ENCODE measurements at places on chromosomes 1 and 21.

GRCh38 chr1:71618191-71618590, 537.4 kb upstream of the ZRANB2 start:
- no peak for DNase-seq

GRCh38 chr1:24911651-24912155, 18.4 kb downstream of the RUNX3 start:
- DNase-seq: no peak

DNA sequence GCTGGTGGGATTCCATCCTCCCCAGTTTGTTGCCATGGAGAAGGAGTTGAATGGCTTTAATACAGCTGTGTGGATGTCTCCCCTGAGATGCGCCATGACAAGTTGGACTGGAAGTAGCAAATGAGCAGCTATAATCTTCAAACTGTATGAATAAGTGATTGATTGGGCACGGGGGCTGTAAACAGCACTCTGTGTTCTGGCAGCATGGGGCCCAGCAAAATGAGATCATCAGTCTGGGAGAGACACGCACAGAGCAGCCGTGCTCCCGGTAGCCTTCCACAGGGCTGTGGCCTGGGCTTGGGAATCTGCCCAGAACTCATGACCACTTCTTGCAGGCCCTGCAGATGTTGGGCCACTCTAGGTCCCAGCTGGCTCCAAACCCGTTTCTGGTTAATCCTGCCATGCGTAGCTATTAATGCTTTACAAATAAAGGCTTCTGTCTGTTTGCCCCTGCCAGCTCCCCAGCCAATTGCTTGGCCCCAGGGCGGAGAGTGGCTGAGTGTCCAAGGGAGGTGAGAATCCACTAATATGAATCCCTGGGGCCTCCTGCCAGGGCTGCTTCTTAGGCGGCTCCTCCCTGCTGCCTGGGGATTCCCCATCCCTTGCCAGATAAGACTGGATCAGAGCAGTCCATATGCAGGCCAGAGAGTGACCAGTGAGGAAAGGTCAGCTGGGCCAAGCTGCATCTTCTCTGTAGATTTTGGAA, 642.9 kb downstream of the AJAP1 start:
- DNase-seq: no peak

DNA sequence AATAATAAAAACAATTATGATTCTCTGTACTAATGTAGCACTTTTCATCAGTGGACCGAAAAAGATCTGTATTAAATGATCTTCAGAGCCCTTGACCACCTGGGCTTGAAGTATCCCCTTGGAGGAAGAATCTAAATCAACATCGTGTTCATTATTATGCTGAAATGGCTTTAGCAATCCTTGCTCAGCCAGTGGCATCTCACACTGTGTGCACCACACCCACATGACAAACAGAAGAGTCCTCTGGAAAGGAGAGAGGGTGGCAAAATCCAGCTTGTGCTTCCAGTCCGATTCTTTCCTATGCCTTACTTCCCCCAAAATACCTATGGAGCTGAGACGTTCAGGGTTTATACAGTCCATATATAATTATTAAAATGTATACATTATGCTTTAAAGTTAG, 318.5 kb upstream of the RUNX1 start:
- no peak for DNase-seq

DNA sequence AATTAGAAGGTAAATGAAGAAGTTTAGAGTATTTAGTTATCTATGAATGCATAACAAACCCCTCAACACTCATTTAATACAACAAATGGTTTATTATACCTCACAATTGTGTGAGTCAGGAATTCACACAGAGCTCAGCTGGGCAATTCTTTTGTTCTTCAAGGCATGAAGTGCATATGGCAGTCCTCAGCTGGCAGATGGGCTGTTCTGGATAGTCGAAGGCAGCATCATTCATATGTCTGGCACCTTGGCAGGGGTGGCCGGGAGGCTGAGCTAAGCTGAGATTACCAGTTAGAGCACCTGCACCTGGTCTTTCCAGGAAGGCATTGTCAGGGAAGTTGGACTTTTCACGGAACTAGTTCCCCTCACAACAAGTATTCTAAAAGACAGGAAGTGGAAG, 286.2 kb upstream of the DUSP10 start:
- DNase-seq: no peak

- DNase-seq: peak; percentile 24
These were observed 184.5 kb downstream of the KAZN start for GRCh38 chr1:14782741-14783591.

DNA sequence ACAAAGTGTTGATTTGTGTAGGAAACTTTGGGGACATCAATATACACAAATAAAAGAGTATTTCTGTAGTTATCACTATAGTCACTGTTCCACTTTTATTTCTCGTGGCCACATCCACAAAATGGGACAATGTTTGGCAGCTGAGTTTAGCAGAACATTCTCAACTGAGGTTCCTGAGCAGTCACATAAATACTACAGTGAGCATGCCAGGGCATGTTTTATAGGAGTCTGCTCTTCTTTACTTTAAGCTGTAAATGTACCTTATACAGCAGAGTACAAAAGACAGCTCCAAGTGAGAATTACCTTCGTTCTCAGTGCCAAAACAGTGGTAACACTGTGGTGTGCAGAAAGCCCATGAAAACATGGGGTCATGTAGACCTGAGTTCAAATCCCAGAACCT, 5.0 kb downstream of the BTG3 start:
- DNase-seq: peak; percentile 5

DNA sequence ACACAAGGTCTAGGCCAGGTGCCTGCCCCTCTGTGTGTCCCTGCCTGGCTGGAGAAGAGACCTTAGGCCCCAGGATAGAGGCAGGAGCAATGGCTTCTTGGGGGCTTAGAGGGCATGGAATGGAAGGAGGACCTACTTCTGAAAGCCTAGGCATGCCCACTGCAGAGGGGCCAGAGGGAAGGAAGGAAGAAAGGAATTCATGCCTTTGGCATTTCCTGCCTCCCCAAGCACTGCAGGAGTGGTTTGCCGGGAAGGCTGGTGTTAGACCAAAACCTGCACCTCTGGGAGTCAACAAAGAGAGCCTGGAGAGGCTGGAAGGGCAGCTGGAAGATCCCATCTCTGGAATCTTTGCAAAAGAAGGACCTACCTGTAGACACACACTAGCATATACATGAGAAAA, 50.7 kb upstream of the KCNE2 start:
- DNase-seq: peak; percentile 7

DNA sequence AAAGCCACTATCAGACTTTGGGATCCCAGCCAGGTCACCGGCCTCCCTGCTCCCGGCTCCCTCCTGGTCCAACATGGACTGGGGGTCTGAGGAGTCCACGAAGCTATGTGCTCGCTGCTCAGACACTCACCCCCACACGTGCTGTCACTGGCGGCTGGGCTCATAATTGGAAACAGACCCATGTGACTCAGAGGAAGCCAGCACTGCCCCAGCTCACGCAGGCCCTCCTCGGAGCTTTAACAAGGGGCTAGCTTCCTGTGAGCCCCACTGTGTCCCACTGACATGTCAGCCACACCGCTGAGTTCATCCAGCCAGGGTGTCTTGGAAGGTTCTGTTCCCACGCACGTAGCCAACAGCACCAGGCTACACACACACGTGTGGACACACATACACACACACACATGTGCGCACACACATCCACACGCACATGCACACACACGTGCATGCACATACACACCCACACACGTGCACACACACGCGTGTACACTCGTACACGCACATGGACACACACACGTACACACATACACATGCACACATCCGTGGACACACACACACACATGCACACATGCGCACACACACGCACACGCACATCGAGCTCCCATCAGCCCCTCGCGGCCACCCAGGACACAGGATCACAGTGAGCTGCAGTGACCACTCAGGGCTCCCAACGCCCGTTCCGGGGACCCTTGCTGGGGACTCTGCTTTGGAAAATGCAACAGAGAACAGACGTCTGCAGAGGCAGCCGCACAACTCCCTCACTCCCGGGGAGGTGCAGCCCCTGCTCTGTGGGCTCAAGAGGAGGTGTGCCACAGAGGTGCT, 18.4 kb upstream of the COL6A2 start:
- peak; percentile 69 for DNase-seq

GRCh38 chr1:26771285-26771642, 16.5 kb upstream of the PIGV start:
- no peak for DNase-seq

GRCh38 chr1:99674115-99675064, 28.5 kb downstream of the PALMD start:
- no peak for DNase-seq

DNA sequence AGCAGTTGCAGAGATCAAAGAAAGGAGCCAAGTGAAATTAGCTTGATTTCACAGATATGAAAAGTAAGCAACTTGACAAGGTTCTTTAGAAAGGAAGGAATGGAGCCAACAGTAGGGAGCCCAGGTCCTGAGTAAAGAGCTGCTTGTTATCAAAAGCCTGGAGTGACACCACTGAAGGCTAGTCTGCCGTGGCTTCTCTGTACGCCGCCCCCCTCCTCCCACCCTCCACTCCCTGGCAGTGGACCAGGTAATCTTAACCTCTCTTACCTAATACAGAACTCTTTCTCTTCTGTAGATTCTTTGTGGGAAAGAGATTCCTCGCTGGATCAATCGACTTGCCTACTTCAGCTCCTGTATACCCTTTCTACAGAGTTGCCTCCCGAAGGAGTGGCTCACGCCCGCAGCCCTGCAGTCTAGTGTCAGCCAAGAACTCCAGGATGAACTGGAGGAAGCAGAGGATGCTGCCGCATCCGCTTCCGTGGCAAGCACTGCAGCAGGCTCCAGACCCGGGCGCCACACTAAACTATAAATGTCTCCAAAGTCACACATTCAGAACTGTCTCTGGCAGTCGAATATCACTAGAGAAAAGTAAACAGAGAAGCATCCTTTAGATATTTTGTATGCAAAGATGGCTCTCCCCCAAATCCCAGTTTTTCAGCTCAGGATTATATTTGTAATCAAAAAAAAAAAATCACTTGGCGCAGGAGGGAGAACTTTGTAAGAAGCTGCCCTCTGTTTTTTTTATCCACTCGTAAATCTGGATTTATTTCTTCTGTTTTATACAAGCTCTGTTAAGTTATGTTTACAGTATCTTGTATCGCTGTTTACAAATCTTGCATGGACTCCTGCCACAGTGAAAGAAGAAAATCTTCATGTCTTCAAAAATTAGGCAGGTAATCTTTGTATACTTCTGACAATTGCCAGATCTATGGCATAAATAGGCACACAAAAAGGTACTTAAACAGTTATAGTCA, 52.6 kb downstream of the DESI2 start:
- no peak for DNase-seq

GRCh38 chr1:244322181-244322580, 129.5 kb downstream of the ADSS2 start:
- no peak for DNase-seq

GRCh38 chr1:53057127-53057526, 4.9 kb upstream of the PODN start:
- no peak for DNase-seq

Data from iris pigment epithelial cell (primary cell).